ENCODE measurements at places on chromosomes 4 and X. TPM values are rescaled to one million over a fixed set of nuclear protein-coding genes. Genes with fewer than 3 reads are reported as not detected.
A peak's percentile ranks its signal among the peaks of the same experiment; 100 is the strongest.

Gene SPANXA2
- not detected for total RNA-seq

DNA sequence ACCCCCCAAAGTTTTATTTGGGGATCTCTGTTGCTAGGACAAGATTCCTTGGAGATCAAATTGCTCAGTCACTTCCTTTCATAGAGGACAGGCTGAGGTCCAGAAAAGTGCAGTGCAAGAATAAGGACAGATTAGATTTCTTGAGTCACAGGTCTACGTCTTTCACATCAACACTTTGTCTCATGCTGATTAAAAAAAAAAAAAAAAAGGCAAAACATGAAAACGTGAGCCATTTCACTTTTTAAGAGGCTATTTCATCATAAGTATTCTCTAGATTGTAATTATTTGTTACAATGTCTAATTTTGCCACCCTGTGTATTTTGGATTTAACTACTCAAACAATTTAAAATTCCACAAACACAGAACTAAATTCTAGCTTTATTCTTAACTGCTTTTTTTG is 647.0 kb downstream of the TRAM1L1 start:
- no peaks in the 10 kb centered on the region for H3K4me1 ChIP-seq
- no peaks in the 10 kb centered on the region for H3K27me3 ChIP-seq
- H3K4me3 ChIP-seq: no peak overlapping the region
- no peak for DNase-seq

GRCh38 chr4:171583790-171584189 is 229.4 kb upstream of the GALNTL6 start:
- DNase-seq: no peak
- no peak overlapping the region for H3K4me3 ChIP-seq
- H3K27me3 ChIP-seq: no peaks in the 10 kb centered on the region
- no peak overlapping the region for H3K27ac ChIP-seq
- no peaks in the 10 kb centered on the region for H3K4me1 ChIP-seq
- no peaks in the 10 kb centered on the region for H3K36me3 ChIP-seq

GRCh38 chr4:102308032-102308799 is 37.1 kb downstream of the SLC39A8 start:
- H3K4me3 ChIP-seq: no peak overlapping the region
- H3K4me1 ChIP-seq: no peaks in the 10 kb centered on the region
- H3K27me3 ChIP-seq: no peaks in the 10 kb centered on the region

DNA sequence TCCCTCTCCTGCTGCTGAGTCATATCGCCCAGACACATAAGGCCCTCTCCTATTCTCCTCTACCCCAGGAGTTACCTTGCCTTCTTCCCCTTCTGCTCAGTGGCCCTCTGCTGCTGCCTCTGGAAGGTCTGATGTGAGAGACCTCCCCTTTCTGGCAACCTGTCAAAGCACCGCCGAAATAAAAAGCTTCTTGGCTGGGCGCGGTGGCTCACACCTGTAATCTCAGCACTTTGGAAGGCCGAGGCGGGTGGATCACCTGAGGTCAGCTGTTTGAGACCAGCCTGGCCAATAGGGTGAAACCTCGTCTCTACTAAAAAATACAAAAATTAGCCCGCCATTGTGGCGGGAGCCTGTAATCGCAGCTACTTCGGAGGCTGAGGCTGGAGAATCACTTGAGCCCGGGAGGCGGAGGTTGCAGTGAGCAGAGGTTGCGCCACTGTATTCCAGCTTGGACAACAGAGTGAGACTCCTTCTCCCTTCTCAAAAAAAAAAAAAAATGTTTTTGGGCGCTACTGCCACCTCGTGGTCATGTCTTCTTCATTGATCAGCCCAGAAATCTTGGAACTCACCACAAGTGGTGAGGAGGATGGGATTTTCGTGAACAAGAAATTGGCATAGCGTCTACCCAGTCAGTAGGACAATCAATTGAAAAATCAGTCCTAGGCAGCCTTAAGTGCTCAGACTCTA is 8.6 kb upstream of the ZXDA start:
- no peaks in the 10 kb centered on the region for H3K4me1 ChIP-seq
- no peaks in the 10 kb centered on the region for H3K36me3 ChIP-seq
- no peaks in the 10 kb centered on the region for H3K27me3 ChIP-seq
- DNase-seq: no peak
- H3K4me3 ChIP-seq: no peak overlapping the region
- H3K27ac ChIP-seq: no peak overlapping the region

GRCh38 chr4:25590171-25590570 is 65.5 kb upstream of the SLC34A2 start:
- no peaks in the 10 kb centered on the region for H3K27me3 ChIP-seq
- H3K36me3 ChIP-seq: no peaks in the 10 kb centered on the region
- peaks cover 30% of the 10 kb centered on the region for H3K4me1 ChIP-seq
- DNase-seq: no peak
- no peak overlapping the region for H3K4me3 ChIP-seq
- H3K27ac ChIP-seq: no peak overlapping the region

GRCh38 chr4:49032440-49033161 is 46.5 kb downstream of the CWH43 start:
- H3K27ac ChIP-seq: no peak overlapping the region
- no peaks in the 10 kb centered on the region for H3K27me3 ChIP-seq
- no peaks in the 10 kb centered on the region for H3K36me3 ChIP-seq

DNA sequence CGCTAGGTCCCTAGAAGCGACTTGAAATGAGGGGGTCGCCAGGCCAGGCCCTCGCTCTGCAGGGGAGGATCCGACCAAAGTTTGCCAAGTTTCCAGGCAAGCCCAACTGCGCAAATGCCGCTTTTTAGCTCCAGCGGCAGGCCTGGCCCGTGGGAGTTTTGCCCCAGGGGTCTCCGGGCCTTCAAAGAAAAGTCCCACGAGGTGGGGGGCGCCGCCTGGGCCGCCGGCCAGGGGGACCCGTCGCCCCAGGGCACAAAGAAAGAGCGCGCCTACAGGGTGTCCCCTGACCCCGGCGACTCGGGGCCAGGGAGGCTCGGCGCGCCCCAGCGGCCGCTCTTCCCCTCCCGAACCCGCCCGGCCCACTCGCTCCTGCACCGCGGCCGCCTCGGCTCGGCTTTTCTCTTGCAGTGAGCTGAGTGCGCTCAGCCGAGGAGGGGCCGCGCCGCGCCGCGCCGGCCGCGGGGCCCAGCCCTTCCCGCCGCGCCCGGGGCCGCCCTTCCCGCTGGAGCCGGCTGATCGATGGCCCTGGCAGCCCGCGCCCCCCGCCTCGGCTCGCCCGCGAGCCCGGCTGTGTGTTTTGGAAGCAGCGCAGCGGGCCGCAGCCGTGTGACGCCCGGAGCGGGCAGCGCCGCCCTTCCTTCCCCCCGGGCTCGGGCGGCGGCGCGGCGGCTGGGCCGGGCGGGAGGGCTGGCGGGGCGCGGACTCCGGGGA is 754 bp upstream of the KLF3 start:
- H3K27me3 ChIP-seq: no peaks in the 10 kb centered on the region
- peaks cover 36% of the 10 kb centered on the region for H3K4me1 ChIP-seq
- H3K36me3 ChIP-seq: no peaks in the 10 kb centered on the region
- H3K27ac ChIP-seq: peak overlapping the region; percentile 94

DNA sequence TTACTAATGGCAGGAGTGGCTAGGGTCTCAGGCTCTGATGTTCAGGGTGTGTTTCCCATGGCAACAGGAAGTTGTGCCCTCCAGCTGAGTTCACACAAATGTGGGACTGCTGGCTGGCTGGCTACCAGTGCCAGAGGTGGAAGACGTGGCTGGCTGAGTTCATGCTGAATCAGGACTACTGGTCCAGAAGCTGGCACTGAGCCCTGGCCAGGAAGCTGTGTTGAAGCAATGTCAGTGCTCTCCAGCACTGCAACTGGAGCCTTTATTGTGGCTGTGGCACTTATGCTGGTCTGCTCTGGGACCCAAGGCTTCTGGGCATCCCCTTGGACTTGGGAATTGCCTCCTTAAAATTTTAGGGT is 42.0 kb upstream of the ZXDA start:
- DNase-seq: no peak
- no peaks in the 10 kb centered on the region for H3K27me3 ChIP-seq
- no peaks in the 10 kb centered on the region for H3K36me3 ChIP-seq

- H3K4me3 ChIP-seq: no peak overlapping the region
- no peaks in the 10 kb centered on the region for H3K27me3 ChIP-seq
- no peak for DNase-seq
- H3K27ac ChIP-seq: no peak overlapping the region
- H3K4me1 ChIP-seq: peaks cover 40% of the 10 kb centered on the region
These were observed 83.3 kb downstream of the RASL11B start for GRCh38 chr4:52945326-52945898.

DNA sequence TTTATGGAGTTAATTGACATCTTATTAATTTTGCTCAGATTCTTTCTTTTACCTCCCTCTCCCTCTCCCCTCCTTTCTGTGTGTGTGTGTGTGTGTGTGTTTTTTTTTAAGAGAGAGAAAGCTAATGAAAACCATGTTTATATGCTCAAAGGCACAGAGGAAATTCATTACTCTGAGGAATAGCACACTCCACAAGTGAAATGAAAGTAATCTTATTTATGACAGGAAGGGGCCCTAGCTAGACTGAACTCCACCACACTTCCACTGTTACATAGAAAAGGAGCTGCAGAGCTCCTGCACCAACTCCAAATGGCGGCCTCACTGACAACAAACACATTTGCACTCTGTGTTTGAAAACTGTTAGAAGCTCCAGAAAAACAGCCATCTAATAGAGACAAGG is 150.6 kb downstream of the RASL11B start:
- H3K4me3 ChIP-seq: no peak overlapping the region
- no peak overlapping the region for H3K27ac ChIP-seq
- no peak for DNase-seq
- H3K27me3 ChIP-seq: no peaks in the 10 kb centered on the region

GRCh38 chrX:6732101-6732500 is 197.2 kb upstream of the VCX3A start:
- DNase-seq: no peak
- H3K4me3 ChIP-seq: no peak overlapping the region
- H3K4me1 ChIP-seq: no peaks in the 10 kb centered on the region
- H3K36me3 ChIP-seq: no peaks in the 10 kb centered on the region

DNA sequence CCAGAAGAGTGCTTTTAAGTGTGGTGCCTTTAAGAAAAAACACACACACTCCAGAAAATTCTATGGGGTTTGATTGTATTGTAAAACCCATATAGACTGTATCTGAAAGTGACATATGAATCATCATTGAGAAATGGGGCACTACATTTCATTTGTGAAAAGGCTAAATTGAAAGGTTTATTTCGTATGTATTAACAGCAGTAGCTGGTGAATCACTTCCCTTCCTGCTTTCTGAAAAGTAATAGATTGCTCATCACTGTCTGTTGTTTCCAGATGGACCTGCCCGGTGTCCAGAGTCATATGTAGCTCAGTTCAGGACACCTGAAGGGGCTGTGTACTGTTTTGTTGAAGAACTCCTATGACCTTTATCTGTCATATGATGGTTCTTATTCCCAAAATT is 28.1 kb upstream of the HPRT1 start:
- no peak overlapping the region for H3K27ac ChIP-seq
- no peak for DNase-seq
- no peaks in the 10 kb centered on the region for H3K27me3 ChIP-seq
- peaks cover 20% of the 10 kb centered on the region for H3K36me3 ChIP-seq

DNA sequence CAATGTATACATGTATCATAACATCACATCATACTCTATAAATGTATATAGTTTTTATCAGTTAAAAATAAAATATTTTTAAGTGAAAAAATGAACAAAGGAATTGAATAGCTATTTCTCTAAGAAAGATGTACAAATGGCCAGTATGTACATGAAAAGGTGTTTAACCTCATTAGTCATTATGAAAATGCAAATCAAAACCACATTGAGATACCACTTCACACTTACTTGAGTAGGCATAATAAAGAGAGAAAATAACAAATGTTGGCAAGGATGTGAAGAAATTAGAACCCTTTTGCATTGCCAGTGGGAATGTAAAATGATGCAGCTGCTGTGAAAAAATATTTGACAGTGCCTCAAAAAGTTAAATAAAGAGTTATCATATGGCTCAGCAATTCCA is 95.5 kb downstream of the IRS4 start:
- H3K27ac ChIP-seq: no peak overlapping the region
- no peak overlapping the region for H3K4me3 ChIP-seq
- no peak for DNase-seq
- H3K36me3 ChIP-seq: peaks cover 9% of the 10 kb centered on the region
- H3K27me3 ChIP-seq: no peaks in the 10 kb centered on the region

DNA sequence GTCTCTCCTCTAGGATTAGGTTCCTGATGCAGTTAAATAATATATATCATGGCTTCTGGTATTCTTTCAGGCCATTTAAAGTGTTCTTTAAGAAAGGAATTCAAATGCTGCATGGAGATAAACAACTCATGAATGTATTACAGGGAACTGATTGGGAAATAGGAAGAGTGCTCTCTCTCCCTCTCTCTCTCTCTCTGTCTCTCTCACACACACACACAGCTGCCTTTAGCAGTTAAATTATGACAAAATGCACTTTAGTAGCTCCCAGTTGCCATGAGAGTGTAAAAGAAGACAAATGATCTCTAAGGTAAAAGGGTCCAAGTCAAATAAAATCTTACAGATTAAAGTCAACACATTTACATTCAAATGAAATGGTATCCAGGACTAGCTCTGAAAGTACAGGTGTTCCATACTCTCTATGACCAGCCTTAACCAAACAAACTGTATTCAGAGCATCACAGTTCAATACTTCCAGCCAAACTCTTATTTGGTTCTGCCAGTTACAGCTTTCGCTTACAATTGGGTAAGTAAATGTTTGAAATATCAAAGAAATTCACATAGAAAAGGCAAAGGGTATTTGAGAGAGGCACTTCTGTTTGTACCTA is 94.7 kb upstream of the CXXC4 start:
- H3K27me3 ChIP-seq: no peaks in the 10 kb centered on the region
- H3K4me1 ChIP-seq: peaks cover 20% of the 10 kb centered on the region
- H3K4me3 ChIP-seq: no peak overlapping the region
- no peak overlapping the region for H3K27ac ChIP-seq

DNA sequence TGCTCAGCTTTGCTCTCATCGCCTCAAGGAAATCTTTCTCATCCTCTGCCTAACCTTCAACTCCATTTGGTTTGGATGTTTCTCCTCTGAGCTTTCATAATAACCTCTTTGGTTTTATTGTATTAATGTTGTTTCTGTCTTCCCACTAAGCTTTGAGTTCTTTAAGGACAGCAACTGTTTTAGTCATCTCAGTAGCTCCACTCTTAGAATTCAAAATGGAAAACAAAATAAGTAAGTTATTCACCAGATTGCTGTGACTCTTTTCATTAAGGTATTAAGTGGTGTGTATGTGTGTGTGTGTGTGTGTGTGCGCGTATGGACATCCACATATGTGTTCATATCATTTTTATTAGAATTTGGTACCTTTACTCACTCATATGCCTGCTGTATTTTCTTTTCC is 279.2 kb upstream of the BOD1L1 start:
- H3K4me1 ChIP-seq: no peaks in the 10 kb centered on the region
- H3K36me3 ChIP-seq: no peaks in the 10 kb centered on the region
- H3K4me3 ChIP-seq: no peak overlapping the region
- DNase-seq: no peak
